ENCODE measurements at places on chromosomes 11 and 22.

DNA sequence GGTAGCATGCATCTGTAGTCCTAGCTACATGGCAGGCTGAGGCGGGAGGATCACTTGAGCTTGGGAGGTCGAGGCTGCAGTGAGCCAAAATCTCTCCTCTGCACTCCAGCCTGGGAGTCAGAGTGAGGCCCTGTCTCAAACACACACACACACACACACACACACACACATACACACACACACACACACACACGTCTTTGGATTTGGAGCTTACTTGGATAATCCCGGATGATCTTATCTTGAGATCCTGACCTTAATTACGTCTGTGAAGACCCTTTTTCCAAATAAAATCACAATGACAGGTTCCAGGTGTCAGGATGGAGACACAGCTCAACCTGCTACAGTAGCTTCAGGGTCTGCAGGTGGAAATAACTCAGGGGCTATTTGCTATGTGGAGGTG lies 1.1 kb downstream of the UPB1 start:
- DNase-seq: no peak

DNA sequence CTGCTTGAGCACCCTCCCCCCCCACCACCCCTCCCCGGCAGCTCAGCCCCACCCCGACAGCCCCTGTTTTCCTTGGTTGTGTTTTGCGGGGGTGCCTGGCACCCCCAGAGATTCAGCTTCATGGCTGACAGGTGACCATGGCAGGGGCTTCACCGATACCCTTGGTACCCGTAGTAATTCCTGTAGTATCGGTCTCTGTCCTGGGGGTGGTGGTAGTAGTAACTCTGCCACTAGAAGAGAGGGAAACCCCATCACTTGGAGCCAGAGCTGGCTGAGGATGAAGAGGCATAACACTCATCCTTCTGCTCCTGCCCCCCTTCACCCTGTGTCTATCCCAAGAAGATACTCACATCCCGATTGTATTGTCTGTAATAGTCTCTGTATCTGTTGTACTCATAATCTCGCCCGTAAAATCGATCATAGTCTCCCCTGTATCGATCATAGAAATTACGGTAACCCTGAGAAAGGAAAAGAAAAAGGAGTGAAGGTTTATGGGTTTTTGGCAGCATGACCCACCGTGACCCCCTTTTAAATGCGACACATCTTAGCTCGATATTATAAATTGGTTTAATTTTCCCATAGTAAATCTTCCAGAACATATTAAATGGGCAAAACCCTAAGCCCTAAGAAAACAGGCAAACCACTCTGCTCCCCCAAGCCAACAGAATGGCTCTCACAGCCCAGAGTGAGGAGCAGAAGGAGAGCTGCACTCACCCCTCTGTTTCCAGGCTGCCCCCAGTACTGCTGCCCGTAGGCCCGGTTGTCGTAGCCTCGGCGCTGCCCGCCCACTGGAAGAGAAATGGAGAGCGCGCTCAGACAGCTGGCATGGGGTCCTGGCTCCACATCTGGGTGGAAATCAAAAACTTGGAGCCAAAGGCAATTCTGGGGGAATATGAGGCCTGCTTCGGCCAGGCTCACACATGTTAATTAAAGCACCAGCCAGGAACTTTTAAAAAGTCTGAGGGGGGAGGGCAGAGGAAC lies 8.0 kb downstream of the GNG3 start:
- no peak for DNase-seq

GRCh38 chr22:39935612-39936011 lies 24.6 kb upstream of the TMA7B start:
- DNase-seq: no peak

DNA sequence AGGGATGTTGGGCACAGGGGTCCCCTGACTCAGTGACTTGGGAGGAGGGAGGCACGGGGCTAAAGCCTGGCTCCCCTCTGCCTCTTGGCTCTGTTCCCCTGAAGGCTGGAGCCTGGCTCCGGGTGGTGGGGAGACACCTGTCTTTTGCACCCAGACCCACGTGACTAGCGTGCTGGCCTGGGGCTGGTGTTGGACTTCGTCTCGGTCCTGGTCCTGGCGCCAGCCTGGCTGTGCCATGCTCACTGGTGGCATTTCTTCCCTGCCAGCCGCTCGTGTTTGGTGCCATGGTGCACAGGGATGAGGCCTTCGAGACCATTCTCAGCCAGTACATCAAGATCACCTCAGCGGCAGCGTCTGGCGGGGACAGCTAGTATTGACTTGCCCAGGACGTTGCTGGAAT lies 56.7 kb downstream of the GRAMD4 start:
- DNase-seq: no peak

DNA sequence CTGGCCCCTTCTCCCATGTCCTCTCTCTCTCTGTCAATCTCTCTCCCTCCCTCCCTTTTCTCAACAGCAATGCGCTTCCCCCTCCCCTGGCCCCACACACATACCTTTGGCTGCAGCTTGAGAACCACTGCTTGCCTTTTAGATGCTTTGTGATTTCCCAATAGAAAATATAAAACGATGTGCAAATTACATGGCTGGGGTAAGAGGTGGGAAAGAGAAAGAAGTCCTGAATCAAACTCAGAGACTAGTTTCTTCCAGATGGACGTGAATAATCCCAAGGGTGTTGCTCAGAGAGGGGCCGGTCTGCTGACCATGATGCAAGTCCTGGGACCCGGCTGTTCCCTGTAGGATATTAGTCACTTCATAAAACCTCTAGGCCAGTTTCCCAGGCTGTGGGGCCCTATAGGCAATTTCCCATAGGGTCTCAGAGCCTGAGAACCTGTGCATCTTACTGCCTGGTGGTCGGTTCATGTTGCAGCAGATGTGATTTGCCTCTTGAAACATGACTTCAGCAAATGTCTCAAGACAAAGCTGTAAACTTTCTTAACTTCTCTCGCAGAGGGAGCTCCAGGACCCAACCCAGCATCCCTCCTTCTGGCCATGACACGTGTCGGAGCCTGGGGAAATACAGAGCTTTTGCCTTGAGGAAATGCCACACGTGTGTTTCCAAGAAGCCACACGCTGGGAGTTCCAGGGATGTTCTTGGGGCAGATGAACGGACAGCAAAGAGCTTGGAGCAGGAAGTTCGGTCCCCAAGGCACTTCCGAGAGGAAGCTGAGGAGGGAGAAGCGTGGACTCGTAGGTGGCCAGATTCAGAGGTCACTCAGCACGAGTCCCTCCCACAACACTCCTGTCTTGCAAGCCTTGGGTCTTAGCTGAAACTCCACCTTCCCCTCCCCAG lies 34.5 kb upstream of the ETS1 start:
- DNase-seq: no peak

DNA sequence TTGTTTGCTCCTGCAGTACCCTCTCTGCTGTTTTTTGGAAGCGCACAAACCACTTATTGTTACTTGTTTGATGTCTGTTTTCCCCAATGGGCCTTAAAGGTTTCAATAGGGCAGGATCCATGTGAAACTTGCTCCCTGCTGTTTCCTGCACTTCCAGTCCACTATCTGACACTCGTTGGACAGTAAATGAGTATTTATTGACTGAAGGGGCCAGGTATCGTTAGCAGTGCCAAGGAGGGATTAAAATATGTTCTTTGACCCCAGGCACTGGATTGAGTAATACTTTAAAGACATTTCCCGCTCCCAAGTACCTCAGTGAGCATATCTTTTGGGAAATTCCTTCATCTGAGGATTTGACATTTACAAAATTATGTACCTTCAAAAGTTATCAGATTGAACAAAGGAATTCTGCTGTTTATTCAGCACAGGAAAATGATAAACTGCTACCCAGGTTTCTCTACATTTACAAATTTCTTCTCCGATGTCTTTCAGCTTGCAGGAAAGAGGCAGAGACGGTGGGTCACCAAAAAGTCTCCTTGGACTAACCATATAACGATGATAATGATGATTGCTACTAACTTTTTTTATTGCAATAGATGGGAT lies 23.3 kb upstream of the OR9Q2 start:
- no peak for DNase-seq

- DNase-seq: no peak
Observed at GRCh38 chr22:21927174-21927823, 25.3 kb downstream of the PPM1F start.

- DNase-seq: no peak
Observed at GRCh38 chr11:31499576-31500178, 9.7 kb downstream of the IMMP1L start.

DNA sequence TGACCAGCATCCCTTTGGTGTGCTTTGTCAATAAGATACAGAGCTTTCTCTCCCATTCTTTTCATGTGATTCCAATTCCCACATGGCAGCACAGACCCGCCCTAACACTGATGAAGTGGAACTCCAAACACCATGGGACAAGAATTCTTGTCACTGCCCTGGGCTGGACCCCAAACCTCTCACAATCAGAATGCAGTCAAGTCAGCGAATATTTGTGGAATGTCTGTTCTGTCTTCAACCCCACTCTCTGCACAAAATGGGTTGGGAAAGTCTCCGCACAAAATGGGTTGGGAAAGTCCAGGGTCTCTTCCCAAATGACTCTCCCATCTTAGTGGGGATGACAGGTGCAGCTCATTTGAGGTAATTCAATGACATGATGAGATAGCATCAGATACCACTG lies 138.9 kb upstream of the TEAD1 start:
- no peak for DNase-seq

DNA sequence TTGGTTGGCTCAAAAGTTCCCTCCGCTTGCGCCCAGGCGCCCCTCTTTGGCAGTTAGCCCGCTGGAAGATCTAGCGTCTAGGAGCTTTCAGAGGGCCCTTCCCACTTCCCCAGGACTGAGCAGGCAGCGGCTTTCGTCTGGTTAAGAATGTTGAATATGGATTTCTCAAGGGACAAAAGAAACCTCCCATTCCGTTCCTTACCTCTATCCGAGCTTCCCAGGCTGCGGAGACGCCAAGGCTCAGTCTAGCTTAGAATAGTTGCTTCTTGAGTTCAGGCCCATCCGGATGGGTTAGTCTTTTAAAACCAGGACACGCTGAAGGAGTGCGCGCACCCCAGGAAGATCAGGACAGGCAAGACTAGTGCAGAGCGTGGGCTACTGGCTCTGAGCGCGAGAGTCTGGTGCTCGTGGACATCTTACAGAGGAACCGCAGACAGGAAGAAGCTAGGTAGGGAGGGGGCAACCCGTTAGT lies 1.6 kb downstream of the NELL1 start:
- no peak for DNase-seq

DNA sequence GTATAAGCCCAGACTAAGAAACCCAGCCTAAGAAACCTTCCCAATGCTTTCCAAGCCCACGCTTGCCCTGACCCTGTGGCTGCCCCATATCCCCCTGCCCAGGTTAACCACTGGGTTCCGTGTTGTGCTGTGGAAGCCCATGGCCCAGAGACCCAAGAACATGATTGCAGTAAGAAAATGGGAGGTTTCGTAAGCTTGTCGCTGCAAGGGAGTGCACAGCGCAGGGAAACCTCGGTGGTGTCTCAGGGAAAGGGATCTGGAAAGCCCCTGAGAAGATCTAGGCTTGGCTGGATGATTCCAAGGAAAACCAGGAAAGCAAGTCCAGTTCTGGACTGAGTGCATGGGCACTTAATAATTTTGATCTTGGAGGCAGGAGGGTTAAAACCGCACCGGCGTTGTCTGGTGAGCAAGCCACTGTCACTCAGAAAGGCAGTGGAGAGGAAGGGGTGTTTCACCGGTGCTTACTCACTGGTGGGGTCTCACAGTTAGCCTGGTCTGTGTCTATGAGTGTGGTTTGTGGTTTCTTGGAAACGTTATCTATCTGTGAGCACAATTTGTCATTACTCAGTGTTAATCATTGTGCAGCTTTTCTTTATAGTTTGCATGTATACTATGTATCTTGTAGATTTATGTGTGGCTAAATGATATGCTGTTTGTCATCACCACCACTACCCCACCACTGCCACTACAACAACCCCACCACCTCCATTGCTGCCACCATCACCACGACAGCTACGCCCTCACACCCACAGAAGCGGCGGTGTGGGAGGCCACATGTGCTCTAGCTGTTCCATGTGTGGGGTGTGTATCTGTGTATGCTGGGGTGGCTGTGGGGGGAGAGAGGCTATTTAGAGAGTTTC lies 53.3 kb upstream of the PRDM11 start:
- DNase-seq: peak; percentile 2

GRCh38 chr11:11989774-11990744 lies 18.4 kb downstream of the DKK3 start:
- no peak for DNase-seq

- no peak for DNase-seq
Observed at GRCh38 chr22:25347752-25348102, 128.3 kb downstream of the CRYBB2 start.

DNA sequence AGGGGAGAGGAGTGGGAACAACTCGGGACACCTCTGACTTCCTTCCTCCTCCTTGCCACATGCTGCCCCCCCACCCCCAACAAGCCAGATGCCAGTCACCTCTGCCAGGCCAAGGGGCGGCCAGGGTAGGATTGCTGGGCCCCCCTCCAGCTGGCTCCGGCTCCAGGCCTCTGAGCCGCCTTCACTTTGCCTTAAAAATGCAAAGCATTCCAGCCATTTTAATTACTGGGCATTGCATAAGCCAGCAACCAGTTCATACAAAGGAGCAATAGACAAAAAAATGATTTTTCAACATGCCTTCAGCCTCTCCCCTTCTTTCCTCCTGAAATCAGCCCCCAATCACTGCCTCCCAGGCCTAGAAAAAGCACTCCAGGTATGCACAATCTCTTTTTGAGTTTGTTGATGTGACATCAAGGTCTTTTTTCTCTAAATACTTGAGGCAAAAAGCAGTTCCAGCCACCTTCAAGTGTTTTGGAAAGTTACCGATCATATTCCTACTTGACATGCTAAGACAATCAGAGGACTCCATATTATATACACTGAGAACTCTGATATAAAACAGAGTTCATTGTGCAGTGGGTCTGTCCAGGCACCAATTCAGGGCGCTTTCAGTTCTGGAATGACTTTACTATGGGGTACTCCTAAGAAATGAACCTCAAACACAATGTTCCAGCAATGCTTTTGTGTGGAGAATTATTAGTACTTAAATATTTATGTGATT lies 12.4 kb upstream of the TIMP3 start:
- DNase-seq: no peak

- no peak for DNase-seq
Observed at GRCh38 chr11:3971756-3972404, 116.4 kb downstream of the STIM1 start.

DNA sequence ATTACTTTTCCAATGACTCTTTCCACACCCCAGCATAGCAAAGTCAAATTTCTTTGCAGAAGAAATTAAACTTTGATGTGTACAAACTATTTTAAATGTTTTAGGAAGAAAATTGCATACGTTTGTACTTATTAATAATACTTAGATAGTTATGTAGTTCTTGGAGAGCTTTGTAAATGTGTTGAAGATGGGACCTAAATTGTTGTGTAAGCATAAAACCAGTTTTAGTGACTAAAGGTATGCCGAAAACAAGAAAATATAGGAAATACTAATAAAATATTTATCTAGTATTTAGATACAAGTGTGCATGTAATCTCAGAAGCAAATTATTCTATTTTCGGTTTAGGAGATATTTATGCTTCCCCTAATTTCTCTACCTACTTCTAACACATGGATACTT lies 4.2 kb upstream of the OR52N4 start:
- DNase-seq: no peak
